Activated naive CD8-positive, alpha-beta T cell treated with anti-CD3 and anti-CD28 coated beads, Interleukin-2, amount 50 U/mL, for 24 hours (primary cell): ENCODE measurements at places on chromosomes 5 and 9.

DNA sequence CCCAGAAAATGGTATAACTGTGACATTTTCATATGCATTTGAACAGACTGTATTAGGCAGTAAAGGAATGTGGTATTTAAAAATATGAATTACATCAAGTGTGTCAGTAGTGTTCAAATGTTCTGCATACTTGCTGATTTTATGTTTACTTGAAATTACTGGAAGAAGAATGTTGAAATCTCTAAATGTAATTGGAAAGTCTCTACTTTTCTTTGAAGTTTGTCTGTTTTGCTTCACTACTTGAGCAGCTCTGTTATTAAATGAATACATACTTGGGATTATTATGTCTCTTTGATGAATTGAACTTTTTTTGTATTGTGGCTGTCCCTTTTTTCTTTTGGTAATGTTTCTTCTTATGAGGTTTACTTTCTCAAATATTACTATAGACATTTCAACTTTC lies 205.6 kb downstream of the TAF11L14 start:
- no peak for DNase-seq

DNA sequence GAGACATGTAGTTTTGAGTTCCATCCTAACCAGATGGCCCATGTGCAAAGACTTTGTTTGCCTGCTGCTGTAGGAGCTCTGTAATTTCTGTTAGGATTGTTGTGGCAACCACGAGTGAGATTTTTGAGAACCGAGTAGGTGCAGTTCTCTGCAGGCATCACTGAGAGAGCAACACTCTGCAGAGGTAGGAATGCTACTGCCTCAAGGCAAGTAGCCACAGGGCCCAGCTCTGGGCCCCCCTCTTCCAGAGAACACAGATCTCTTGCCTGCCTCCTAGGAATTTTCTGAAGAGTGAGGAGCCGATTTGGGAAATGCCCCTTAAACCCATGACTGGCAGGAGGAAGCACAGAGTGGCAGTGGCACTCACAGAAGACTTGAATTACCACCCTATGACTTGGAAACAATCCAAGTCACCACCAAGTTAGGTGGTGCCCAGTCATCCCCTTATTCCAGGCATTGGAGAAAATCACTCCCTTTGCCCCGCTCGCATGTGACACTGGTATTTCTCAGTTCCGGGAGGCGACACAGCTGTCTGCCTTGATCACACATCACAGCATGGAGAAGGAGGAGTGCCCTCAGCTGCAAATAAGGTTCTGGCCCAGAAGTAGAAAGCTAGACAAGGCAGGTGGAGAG lies 52.5 kb upstream of the SLC2A8 start:
- no peak for DNase-seq

- DNase-seq: peak; percentile 2
These were observed 1173.4 kb upstream of the ACO1 start for GRCh38 chr9:31210978-31211570.

DNA sequence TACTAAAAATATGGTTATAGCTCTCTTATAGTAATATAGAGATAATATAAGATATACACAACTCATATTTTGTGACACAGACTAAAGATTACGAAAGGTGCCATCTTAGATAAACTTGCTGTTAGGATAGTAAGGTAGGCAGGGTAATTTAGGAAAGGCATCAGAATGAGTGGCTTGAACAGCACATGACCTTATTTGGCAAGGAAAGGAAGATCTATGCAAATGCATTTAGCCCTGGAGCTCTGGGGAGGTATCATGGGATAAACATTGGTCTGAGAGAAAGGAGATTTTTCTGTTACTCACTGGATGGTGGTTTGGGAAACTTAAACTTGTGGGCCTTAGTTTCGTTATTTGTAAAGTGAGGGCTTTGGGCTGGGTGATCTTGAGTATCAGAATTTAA lies 65.8 kb downstream of the KCTD16 start:
- no peak for DNase-seq

GRCh38 chr5:150058480-150059126 lies 27.8 kb downstream of the CSF1R start:
- DNase-seq: no peak

DNA sequence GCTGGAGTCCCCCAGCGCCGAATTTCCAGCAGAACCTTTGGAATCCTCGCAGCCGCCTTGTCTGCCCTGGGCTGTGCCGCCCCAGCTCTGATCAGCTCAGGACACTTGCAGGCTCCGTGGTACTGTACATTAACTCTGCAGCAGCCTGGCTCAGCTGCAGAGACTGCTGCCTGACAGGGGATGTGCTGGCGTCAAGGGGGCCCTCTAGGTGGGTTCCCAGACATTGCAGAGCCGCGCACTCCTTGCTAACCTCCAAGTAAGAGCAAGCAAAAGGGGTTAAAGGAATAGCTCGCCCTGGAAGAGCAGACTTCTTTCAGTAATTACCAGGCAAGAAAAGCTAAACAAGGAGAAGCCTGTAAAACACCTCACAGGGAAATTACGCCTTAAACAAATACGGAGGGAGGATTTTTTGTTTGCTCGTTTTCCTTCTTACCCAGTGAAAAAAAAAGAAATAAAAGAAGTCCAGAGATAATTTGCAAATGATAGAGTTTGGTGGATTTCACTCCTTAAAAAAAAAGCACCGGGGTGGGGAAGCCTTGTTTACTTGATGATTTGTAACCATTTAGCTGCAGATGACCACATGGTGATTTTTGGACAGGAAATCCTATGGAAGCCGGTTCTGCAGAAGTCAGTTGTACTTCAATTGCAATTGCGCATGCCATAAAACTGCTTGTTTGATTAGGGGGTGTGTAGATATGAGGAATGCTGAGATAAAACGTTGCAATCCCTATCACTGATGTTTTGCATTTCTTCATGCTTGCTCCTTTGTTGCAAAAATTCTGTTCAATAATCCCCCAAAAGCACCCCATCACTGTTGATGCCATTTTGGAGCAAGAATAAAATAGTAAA lies 305.8 kb downstream of the PDE4D start:
- DNase-seq: no peak

GRCh38 chr5:2168601-2169429 lies 286.1 kb upstream of the IRX4 start:
- no peak for DNase-seq

- no peak for DNase-seq
These were observed 3.2 kb downstream of the ODF2 start for GRCh38 chr9:128459011-128459410.

- DNase-seq: no peak
These were observed 225.4 kb upstream of the DAB2 start for GRCh38 chr5:39650008-39650762.

GRCh38 chr9:31140316-31140715 lies 1244.1 kb upstream of the ACO1 start:
- DNase-seq: no peak

GRCh38 chr5:150603491-150603890 lies 37.0 kb upstream of the SYNPO start:
- no peak for DNase-seq

DNA sequence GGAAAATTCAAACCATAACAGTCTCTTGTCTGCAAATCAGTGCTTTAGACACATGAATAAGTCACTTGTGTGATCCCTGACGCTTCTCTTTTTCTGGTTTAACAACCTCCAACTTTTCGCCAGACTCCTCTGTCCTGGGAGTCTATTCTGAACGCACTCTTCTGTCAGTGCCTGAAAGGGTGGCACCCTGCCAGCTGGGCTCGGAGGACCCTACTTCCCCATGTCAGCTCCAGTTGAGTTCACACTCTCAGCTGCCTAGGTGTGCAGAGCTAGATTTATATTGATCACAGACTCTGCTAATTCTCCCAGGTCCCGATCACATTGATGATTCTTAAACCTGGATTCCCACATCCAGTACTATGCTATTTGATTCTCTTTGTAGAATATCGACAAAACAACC lies 649.1 kb downstream of the BNC2 start:
- DNase-seq: no peak

DNA sequence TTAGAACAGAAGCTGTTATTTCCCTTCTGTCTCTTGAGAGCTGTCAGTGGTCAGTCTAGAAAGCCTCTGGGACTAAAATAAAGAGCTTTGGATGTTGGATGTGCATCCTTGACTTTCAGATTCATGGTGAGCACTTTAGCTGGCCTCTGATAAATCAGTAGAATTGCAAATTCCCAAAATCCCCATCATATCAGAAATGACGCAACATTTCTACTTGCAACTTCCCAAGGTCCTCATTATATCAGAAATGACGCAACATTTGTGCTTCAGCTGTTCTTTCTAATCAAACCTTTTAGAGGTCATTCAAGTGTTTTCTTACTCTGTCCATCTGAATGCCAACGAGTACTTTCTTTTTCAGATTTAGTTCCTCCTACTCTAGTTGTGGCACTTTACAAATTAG lies 167.3 kb upstream of the MOCS2 start:
- DNase-seq: no peak

DNA sequence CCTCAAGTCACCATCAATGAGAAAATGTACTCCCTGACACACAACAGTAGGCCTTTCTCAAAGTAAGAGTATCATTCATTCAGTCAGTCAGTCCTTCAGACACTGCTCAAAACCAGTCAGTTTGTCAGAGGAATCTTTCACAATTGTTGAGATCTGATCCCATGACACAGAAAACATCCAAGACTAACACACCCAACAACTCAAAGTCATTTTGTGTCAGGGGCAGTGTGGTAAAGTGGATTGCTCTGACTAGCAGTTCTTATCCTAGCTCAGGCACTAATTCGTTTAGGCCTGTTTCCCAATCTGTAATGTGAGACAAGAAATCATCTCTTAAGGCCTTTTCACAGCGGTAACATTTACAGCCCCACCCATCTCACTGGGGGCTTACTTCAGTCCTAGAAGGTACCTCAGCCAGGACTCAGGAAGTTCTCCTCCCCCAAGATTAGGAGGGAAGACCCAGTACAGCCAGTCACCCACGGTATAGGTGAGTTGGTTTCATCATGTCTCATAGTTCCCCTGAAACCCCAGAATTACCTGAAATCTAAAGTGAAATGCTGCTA lies 31.9 kb downstream of the SH3TC2 start:
- no peak for DNase-seq

DNA sequence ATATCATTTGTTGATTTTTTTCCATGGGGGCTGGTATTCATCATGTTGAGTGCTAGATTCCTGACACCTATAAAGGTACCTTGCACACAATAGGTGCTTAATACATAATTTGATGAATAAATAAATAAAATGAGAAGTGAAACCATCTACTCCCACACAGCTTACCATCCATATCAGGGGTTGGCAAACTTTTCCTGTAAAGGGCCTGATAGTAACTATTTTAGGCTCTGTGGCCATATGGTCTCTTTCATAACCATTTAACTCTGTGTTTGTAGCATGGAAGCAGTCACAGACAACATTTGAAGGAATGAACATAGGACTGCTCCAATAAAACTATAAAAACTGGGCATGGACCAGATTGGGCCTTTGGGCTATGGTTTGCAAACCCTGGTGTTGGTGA lies 100.3 kb downstream of the GCNT1 start:
- no peak for DNase-seq

DNA sequence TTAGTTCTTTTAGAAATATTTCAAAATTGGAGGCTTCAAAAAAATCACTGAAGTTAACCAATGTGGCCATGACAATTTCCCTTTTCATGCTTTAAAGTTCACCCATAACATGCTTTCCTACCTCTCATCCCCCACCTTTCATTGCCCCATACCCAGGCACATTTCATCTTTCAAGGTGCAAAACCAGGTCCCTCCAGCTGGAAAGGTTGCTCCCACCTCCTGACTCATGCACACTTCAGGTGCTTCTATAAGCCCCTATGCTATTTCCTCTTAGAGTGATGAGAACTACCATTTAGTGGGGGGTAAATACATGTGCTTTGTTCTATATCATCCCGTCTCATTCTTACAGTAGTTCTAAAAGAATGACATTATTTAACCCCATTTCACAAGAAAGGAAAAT lies 15.4 kb downstream of the FYB1 start:
- no peak for DNase-seq

- DNase-seq: no peak
These were observed 16.9 kb downstream of the IRF1 start for GRCh38 chr5:132473668-132474067.

DNA sequence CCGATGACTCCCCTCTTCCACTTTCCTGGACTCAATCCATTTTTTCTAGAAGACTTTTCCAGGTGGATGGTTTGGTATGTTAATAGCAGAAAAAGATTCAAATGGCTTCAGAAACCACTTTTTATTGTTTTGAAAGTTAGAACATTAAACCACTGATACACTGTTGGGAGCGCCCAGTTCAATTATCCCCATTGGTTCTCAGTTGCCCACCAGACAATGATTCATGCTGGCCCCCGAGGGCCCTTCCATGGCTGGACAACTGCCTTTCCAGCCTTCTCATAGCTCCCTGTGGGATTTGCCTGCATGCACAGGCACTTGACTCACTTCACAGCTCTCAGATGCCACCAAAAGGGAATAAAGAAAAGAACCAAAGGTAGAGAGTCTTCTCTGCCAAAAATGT lies 21.3 kb upstream of the ANKRD34B start:
- no peak for DNase-seq

GRCh38 chr9:76910861-76911260 lies 4.9 kb upstream of the PRUNE2 start:
- no peak for DNase-seq

GRCh38 chr5:37576552-37576951 lies 197.4 kb downstream of the WDR70 start:
- no peak for DNase-seq

GRCh38 chr5:97536683-97537082 lies 353.6 kb upstream of the RIOK2 start:
- DNase-seq: no peak

GRCh38 chr5:37668524-37669047 lies 171.3 kb downstream of the GDNF start:
- no peak for DNase-seq

DNA sequence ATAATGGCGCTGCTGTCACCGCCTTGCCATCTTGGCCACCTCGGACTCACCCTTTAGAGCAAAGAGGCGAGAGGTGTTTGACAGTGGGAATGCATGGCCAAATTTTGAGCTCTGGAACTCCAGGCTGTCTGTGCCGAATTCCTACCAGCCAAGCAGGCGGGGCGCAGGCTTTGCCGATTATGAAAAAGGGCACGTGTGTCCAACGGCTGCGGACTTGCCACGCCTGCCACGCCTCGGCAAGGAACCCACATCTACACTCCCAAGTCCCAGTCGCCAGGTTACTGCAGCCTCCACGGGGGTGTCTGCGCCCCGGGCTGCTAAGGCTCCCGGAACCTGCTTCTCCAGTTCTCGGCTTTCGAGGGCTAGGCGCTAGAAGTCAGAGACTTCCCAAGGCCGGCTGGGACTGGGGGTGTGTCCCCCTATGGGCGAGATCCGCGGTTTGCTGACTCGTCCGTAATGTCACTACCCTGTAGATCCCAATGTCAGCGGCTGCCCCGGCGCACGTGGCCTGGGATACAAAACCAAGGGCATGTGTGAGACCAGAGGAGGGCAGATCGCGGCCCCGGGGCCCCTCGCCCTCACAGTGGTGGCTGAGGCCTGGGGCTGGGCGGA lies 2.8 kb downstream of the NPR3 start:
- no peak for DNase-seq

DNA sequence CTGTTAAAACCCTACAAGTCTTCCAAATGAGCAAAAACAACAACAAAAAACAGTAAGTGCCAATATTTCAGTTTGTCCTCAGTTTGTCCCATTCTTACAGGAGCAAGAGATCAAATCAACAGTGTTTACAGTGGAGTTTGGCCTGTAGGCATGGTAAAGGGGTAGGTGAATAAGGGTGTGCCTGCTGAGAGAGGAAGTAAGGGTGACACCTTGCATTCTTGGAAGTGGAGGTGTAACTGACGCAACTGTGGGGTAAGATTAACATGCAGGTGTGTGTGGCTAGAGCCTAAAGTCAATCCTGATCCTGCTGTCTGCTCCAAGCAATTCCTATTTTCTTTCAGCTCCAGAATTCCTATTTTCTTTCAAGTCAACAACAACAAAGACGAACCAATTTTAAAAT lies 43.4 kb downstream of the PFDN1 start:
- no peak for DNase-seq
